MM.1S (cell line): ENCODE measurements at places on chromosomes 13 and 19.

GRCh38 chr13:64410276-64411053 lies 2819.7 kb downstream of the PCDH9 start:
- no peak overlapping the region for H3K4me3 ChIP-seq
- no peak overlapping the region for H3K27ac ChIP-seq
- H3K4me1 ChIP-seq = no peaks in the 10 kb centered on the region
- no peaks in the 10 kb centered on the region for H3K27me3 ChIP-seq
- no peak for DNase-seq

DNA sequence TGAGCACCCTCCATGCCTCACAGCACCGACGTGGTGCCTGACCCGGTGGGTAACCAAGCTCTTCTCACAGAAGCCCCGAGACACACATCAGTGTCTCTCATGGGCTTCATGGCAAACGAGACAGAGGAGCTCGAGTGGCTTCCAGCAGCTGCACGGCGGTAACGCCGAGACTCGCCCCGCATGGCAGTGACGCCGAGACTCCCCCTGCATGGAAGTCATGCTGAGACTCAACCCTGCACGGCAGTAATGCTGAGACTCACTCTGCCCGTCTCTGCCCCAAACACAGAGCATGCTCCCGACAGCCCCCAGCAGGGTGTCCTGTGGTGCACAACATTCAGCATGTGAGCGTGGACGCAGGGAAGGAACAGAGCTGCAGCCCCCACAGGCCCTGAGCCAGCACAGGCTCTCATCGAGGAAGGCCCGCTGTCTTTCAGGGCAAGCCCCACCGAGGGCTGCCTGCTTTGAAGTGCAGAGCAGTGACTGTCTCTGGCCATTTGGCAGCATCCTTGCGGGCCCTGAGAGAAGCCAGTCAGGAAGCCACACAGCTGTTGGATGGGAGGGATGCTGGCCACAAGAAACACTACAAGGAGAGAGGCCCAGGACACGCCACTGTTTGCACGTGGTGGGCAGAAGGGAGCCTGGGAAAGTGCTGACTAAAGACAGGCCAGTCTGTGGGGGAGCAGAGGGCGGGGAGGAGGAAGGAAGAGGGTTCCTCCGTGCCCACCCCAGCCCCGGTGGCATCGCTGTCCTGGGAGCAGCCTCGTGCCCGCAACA lies 9.5 kb downstream of the GAS6 start:
- peak; percentile 65 for DNase-seq
- H3K4me1 ChIP-seq = peaks cover 81% of the 10 kb centered on the region
- peak overlapping the region; percentile 16; the same call in 1 of the 2 replicates for H3K4me3 ChIP-seq
- peaks cover 9% of the 10 kb centered on the region for H3K36me3 ChIP-seq
- H3K27ac ChIP-seq = peak overlapping the region; percentile 98
- H3K27me3 ChIP-seq = no peaks in the 10 kb centered on the region

DNA sequence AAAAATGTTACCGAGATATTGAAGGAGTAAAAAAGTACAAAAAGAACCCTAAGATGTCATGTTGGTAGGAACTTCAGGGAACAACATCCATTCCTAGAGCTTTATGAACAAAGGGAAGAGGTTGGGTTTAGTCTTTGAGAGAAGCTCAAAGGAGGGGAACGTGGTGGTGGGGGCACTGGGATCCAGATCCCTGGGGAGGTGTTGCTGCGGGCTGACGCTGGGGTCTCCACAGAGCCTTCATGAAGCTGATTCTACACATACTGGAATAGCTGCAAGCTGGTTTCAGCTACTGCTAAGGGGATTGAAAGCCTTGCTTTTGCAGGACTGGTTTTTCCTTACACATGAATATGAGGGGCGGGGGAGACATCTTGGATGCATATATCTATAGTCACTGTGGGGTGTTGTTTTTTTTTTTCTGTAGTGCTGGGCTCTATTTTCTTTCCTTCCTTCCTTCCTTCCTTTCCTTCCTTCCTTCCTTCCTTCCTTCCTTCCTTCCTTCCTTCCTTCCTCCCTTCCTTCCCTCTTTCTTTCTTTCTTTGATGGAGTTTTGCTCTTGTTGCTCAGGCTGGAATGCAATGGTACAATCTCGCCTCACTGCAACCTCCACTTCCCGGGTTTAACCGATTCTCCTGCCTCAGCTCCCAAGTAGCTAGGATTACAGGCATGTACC lies 6.5 kb upstream of the MZF1 start:
- DNase-seq = no peak
- H3K4me1 ChIP-seq = peaks cover 1% of the 10 kb centered on the region
- no peak overlapping the region for H3K27ac ChIP-seq
- H3K4me3 ChIP-seq = no peak overlapping the region

DNA sequence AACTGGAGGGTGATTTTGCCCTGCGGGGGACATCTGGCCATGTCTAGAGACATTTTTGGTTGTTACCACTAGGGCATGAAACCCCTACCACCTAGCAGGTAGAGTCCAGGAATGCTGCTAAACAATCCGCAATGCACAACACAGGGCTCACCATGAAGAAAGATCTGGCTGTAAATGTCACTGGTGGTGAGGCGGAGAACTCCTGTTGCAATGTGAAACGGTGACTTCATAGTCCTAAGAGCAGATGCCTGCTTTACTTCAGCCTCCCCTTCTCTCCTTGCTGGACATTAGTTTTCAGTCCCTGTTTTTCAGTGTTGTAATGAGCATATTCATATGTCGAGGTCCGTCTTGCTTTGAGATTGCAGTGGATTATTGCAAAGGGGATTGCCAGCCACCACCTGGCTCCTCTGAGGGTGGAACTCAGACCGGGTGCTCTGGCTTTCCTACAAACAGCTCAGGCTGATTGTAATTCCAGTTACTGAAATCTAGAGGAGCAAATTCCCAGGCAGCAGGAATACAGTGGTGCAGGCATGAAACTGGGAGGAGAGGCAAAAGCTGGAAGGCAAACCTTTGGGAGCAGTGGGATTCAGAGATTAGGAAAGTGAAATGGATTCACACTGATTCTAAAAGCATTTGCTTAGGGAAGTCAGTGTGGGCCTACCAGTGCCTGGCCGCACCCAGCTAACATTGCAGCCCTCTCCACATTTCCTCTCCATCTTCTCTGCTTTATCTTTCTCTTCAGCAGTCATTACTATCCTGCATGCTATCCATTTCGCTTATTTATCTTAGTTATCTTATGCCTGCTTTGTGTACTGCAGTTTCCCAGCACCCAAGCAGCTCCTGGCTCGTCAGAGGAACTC lies 76.1 kb upstream of the PCDH8 start:
- peaks cover 12% of the 10 kb centered on the region for H3K4me1 ChIP-seq
- DNase-seq = no peak
- no peaks in the 10 kb centered on the region for H3K27me3 ChIP-seq
- no peaks in the 10 kb centered on the region for H3K36me3 ChIP-seq

DNA sequence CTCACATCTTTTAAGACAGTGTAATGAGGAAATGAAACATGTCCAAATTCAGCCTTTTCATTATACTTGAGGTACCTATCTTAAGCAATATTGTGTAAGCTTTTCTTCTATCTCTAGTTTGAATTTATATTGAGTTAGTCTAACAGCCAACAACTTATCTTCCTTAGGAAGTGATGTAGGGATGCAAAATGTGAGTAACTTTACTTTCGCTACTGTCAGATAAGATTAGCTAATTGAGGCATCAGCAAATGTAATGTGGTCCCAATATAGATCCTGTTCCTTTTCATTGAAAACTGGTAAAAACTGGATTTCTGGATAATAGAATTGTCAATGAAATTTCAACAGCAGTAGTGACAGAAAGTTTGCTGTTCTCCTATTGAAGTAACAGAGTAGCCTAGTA lies 902.2 kb downstream of the GPC5 start:
- H3K27ac ChIP-seq = no peak overlapping the region
- no peak overlapping the region for H3K4me3 ChIP-seq
- H3K36me3 ChIP-seq = no peaks in the 10 kb centered on the region
- no peaks in the 10 kb centered on the region for H3K27me3 ChIP-seq

DNA sequence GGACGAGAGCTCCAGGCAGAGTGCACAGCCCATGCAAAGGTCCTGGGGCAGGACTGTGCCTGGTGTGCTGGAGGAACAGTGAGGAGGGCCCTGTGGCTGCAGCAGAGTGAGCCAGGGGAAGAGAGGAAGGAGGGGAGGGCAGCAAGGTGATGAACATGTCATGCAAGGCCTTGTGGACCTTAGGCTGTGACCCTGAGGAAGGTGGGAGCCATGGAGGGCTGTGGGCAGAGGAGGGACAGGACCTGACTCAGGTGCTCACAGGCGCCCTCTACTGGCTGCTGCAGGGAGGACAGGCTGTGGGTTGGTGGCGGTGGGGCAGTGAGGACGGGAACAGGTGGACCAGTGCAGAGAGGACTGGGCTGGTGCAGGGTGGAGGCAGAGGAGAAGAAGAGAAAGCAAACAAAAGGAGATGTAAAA lies 170.3 kb downstream of the PTPRS start:
- H3K27me3 ChIP-seq = peaks cover 72% of the 10 kb centered on the region
- H3K4me1 ChIP-seq = no peaks in the 10 kb centered on the region
- H3K36me3 ChIP-seq = no peaks in the 10 kb centered on the region
- H3K27ac ChIP-seq = no peak overlapping the region

DNA sequence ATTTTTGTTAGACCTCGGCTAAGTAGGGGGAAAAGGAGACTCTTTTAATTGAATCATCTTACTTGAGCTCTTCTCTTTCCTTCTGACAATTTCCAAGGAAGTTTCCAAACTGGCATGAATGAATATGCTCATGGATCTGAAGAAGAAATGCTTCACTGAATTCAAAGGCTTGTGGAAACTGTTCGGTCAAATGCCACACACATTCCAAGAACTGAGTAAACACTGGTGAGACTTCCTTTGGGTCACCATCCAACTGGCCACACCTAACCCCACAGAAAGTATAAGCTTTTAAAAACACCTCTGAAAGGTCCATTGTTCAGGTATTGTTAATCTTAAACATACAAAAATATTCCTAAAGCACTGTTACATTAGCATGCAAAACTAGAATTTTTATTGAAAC lies 33.6 kb downstream of the MTMR6 start:
- H3K4me1 ChIP-seq = no peaks in the 10 kb centered on the region
- no peaks in the 10 kb centered on the region for H3K27me3 ChIP-seq
- no peak for DNase-seq
- H3K4me3 ChIP-seq = no peak overlapping the region
- H3K36me3 ChIP-seq = no peaks in the 10 kb centered on the region
- no peak overlapping the region for H3K27ac ChIP-seq

GRCh38 chr13:33101835-33102234 lies 85.6 kb downstream of the KL start:
- no peaks in the 10 kb centered on the region for H3K27me3 ChIP-seq
- H3K36me3 ChIP-seq = no peaks in the 10 kb centered on the region
- H3K4me1 ChIP-seq = no peaks in the 10 kb centered on the region
- no peak overlapping the region for H3K4me3 ChIP-seq

DNA sequence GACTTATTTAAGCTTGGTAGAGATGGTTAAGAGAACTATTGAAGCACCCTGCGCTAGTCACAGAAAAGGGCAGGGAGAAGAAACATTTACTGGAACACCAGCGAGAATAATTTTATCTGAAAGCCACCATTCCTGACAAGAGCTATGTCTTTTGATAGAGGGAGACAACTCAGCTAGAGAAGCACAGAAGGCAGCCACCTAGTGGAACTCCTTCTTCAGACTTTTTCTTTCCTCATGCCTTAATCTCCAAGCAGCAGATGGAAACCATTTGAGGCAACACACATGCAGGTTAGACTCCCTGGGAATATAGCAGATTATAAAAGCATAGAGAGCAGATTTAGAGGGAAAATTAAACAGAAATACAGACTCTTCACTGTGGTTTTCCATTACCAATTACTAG lies 813.4 kb downstream of the SLITRK6 start:
- H3K36me3 ChIP-seq = no peaks in the 10 kb centered on the region
- H3K4me3 ChIP-seq = no peak overlapping the region
- no peaks in the 10 kb centered on the region for H3K27me3 ChIP-seq
- H3K4me1 ChIP-seq = no peaks in the 10 kb centered on the region
- no peak for DNase-seq
- no peak overlapping the region for H3K27ac ChIP-seq

DNA sequence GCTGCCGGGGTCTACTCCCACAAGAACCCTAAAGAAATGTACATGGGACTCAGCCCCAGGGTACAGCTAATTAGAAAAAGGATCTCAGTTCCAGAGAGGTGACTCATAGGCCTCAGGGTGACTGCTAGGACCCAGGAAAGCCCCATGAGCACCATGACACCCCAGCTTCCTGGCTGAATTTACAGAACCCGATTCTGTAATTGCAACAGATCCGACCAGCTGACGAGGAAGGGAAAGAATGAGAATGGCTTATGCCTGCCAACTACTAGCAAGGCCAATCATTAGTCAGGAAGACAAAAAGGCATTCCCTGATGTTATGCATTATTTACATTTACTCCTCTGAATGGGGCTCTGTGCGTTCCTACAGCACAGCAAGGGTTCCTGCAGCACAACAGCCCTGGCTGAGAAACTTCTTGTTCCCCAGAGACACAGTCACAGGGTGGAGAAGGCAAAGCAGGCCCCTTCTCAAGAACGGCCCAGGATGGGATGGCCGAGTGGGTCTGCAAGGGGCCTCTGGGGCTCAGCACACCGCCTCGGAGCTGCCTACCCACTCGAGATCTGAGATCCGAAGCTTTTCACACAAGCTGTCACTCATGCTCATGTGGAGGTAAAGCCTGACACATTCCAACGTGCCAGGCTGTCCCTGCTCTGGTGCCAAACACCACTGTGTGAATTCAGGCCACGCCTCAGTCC lies 27.2 kb downstream of the PBX4 start:
- H3K4me1 ChIP-seq = no peaks in the 10 kb centered on the region
- H3K27me3 ChIP-seq = no peaks in the 10 kb centered on the region; the same call in 1 of the 2 replicates
- H3K4me3 ChIP-seq = no peak overlapping the region
